Hematopoietic multipotent progenitor cell treated with erythropoietin and hydrocortisone succinate and interleukin-3 and kit ligand, for 17 days (in vitro differentiated cells): ENCODE measurements at places on chromosomes 5 and 9.

DNA sequence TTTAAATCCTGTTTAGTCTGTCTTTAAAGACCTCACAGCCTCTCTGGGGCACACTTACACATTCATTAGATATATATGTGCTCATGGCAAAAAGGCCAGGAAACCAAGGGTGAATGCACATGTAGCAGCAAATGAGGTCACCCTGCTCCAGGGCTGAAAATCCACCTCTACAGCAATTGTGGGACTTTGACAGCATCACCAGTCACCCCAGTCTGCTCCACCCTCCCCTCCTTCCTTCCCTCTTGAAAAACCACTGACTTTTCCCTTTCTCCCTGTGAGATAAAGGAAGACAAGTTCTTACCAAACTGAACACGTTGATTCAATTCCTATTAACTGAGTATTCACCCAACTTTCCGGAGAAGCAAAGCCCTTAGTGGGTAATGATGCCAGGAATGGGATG is 15.2 kb upstream of the SH3RF2 start:
- DNase-seq: no peak

GRCh38 chr9:38662763-38663593 is 42.6 kb upstream of the ANKRD18A start:
- DNase-seq: no peak

GRCh38 chr9:93186215-93186945 is 2.4 kb downstream of the WNK2 start:
- DNase-seq: no peak

- no peak for DNase-seq
These were observed 605.4 kb downstream of the PTPRD start for GRCh38 chr9:10007356-10007755.

DNA sequence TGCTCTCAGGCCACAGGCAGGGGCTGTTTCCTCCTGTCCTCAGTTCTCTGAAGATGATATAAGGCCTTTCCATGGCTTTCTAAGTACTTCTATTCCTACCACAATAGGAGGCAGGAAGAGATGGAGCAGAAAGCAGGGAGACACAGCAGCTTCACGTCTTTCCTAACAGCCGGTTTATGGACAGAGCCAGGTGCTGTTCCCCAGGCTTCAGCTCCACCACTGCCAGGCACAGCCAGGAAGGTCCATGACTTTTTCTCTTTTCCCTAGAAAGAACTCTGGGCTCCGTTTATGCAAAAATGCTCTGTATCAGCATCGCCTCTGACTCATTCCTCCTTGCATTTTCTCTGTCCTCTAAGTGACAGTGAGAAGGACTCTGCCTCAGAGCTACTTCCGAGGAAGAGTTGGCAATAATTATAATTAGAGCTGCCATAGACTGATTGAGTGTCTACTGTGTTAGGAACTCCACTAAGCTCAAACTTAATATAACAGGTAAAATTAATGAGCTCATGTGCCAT is 478.5 kb downstream of the RASEF start:
- DNase-seq: no peak
